Glutamatergic neuron (in vitro differentiated cells): ENCODE measurements at places on chromosomes 13 and 19. TPM values are rescaled to one million over a fixed set of nuclear protein-coding genes. Genes with fewer than 3 reads are reported as not detected.
A peak's percentile ranks its signal among the peaks of the same experiment; 100 is the strongest.

- DNase-seq = peak; percentile 89
Measured at GRCh38 chr19:48398375-48399235, 5.1 kb downstream of the GRIN2D start.

The FARP1 gene
- 233 TPM for total RNA-seq

The CRX gene
- total RNA-seq = not detected

- no peak for DNase-seq
Measured at GRCh38 chr13:94323764-94324758, 155.4 kb downstream of the DCT start.

The UPF3A gene
- total RNA-seq = 108 TPM

DNA sequence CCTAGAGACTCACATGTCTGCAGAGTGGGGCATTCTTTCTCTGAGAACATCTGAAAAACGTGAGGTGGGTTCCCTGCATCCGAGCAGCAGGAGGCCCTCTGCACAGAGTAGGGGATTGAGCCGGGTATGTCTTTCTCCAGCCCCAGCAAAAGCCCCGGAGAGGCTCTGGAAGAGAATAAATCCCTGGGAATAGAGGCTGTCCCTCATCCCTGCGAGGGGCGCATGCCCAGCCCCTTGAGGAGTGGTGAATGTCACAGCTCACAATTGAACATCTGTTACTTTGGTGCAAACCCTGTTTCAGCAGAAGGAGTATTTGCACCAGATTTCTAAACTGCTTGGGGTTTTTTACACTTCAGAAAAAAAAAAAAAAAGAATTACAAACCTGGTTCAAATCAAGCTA lies 164.6 kb downstream of the FGF14 start:
- peak; percentile 57 for DNase-seq

DNA sequence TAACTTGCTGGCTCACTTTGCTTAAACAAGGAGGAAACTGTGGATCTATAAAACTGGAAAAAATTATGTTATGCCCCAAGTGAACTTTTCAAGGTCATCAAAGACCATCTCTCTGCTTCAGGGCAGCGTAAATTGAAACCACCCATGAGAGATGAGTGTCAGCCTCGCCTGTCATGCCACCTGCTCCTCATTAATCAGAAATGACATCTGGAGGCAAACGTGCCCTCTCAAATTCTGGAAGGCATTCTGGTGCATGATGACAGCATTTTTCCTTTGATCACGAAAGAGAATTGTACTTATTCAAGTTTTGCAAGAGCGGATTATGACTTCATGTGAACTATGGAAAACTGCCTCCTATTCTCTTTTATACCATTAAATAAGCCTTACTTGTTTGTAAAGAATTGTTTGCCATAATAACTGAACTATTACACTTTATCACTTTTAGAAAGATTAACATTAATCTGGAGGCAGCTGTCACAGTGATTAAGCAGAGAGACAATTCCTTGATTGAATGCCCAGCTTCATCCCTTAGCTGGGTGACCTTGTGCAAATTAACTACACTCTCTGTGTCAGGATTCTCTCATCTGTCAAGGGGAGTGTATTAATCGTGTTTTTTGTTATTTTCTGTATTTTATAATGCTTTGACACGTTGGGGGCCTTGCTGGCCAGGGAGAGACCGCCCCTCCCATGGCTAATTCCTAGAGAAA lies 17.0 kb upstream of the SACS start:
- peak; percentile 55 for DNase-seq

The ZNF625 gene
- total RNA-seq = 25.1 TPM

The ZNF723 gene
- total RNA-seq = not detected

The KCNN4 gene
- 0.44 TPM for total RNA-seq

The CABP5 gene
- not detected for total RNA-seq

GRCh38 chr19:28968721-28969120 lies 244.2 kb downstream of the UQCRFS1 start:
- no peak for DNase-seq
